GM12878 (cell line): ENCODE measurements at places on chromosomes 2 and 18.

- no peak for DNase-seq
- H3K36me3 ChIP-seq, result no peaks in the 10 kb centered on the region; the same call in 1 of the 2 replicates
- no peak overlapping the region for H3K27ac ChIP-seq
- no peak overlapping the region for H3K4me3 ChIP-seq
- no peaks in the 10 kb centered on the region for H3K4me1 ChIP-seq
- no peaks in the 10 kb centered on the region for H3K27me3 ChIP-seq
Observed at GRCh38 chr2:241482126-241482955, 26.0 kb downstream of the STK25 start.

GRCh38 chr18:55552526-55553189 lies 35.3 kb downstream of the TCF4 start:
- no peaks in the 10 kb centered on the region for H3K36me3 ChIP-seq
- H3K4me3 ChIP-seq, result no peak overlapping the region
- no peaks in the 10 kb centered on the region for H3K27me3 ChIP-seq
- no peak for DNase-seq

- no peak overlapping the region for H3K27ac ChIP-seq
- H3K36me3 ChIP-seq, result no peaks in the 10 kb centered on the region
- H3K27me3 ChIP-seq, result no peaks in the 10 kb centered on the region
- no peaks in the 10 kb centered on the region for H3K4me1 ChIP-seq
- DNase-seq, result no peak
Observed at GRCh38 chr2:232901736-232902578, 31.9 kb downstream of the SNORC start.

- DNase-seq, result no peak
- H3K4me3 ChIP-seq, result no peak overlapping the region
- H3K36me3 ChIP-seq, result no peaks in the 10 kb centered on the region
- no peaks in the 10 kb centered on the region for H3K4me1 ChIP-seq
Observed at GRCh38 chr2:158317642-158318041, 138.9 kb downstream of the CCDC148 start.

GRCh38 chr2:108965540-108966289 lies 23.3 kb downstream of the EDAR start:
- no peak for DNase-seq
- H3K27ac ChIP-seq, result no peak overlapping the region
- no peaks in the 10 kb centered on the region for H3K36me3 ChIP-seq
- H3K4me1 ChIP-seq, result no peaks in the 10 kb centered on the region
- no peak overlapping the region for H3K4me3 ChIP-seq

GRCh38 chr18:23220355-23220754 lies 85.1 kb downstream of the CABLES1 start:
- DNase-seq, result no peak
- no peak overlapping the region for H3K27ac ChIP-seq
- peaks cover 10% of the 10 kb centered on the region for H3K4me1 ChIP-seq
- peaks cover 4% of the 10 kb centered on the region for H3K36me3 ChIP-seq
- no peaks in the 10 kb centered on the region for H3K27me3 ChIP-seq

GRCh38 chr2:100206731-100207255 lies 64.4 kb upstream of the AFF3 start:
- H3K27me3 ChIP-seq, result no peaks in the 10 kb centered on the region; the same call in 1 of the 2 replicates
- no peak overlapping the region for H3K27ac ChIP-seq
- H3K4me1 ChIP-seq, result no peaks in the 10 kb centered on the region
- H3K36me3 ChIP-seq, result no peaks in the 10 kb centered on the region
- H3K4me3 ChIP-seq, result no peak overlapping the region
- no peak for DNase-seq

GRCh38 chr18:73677450-73677849 lies 470.2 kb downstream of the FBXO15 start:
- H3K4me3 ChIP-seq, result no peak overlapping the region
- H3K36me3 ChIP-seq, result no peaks in the 10 kb centered on the region
- H3K27ac ChIP-seq, result no peak overlapping the region
- H3K27me3 ChIP-seq, result no peaks in the 10 kb centered on the region

DNA sequence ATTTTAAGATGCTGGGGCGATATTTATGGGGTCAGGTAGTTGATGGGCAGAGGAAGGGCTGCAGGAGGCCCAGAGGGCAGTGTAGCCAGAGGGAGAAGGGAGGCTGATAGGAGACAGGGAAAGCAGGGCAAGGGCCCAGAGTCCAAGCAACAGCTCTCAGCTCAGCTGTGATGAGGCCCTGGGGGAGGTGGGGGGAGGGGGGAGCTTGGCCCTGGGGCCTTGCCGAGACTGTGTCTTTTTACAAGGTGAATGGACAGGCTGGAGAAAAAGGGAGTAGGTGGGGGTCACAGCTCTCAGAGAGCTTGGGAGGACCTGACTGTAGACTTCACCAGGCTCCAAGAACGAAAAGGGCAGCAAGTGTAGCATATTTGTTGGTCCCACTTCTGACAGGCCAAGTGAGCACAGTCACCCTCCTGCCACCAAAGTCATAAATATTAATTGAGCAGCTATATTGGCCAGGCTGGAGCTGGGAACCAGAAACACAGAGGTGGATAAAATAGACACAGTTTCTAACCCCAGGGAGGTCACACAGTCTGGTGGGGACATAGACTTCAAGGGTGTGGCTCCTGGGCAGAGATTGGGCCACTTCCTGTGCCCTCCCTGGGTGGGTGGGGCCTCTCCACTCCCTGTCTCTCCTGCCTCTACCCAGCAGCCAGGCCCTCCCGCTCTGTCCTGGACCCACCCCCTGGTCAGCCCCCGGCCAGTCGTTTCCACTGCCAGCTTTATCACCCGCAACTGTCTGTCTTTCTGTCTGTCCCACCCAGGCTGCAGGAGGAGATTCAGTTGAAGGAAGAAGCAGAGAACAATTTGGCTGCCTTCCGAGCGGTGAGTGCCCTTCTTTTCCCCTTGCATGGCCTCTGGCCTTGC lies 1.4 kb downstream of the DES start:
- DNase-seq, result no peak
- no peak overlapping the region for H3K4me3 ChIP-seq
- peaks cover 2% of the 10 kb centered on the region for H3K27me3 ChIP-seq
- no peak overlapping the region for H3K27ac ChIP-seq
- no peaks in the 10 kb centered on the region for H3K36me3 ChIP-seq
- no peaks in the 10 kb centered on the region for H3K4me1 ChIP-seq

DNA sequence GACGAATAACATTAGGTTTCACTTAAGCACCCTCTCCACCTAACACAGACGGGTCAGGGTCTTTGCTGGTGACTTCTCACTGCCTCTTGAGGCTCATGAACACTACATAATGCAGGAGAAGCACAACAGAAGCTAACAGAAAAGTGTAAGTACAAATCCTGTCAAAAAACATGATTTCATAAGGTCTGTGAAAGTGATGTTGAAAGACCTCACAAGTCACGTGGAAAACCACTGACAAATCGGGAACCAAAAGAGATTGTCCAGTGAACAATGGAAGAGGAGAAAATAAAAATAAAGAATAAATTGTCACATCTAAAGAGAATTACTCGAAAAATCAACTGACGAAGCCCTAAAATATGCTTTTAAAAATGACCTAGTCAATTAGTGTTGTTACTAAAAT lies 14.0 kb downstream of the PSD4 start:
- H3K4me3 ChIP-seq, result no peak overlapping the region
- H3K27ac ChIP-seq, result no peak overlapping the region
- no peak for DNase-seq
- H3K36me3 ChIP-seq, result peaks cover 45% of the 10 kb centered on the region
- no peaks in the 10 kb centered on the region; the same call in 1 of the 2 replicates for H3K4me1 ChIP-seq

DNA sequence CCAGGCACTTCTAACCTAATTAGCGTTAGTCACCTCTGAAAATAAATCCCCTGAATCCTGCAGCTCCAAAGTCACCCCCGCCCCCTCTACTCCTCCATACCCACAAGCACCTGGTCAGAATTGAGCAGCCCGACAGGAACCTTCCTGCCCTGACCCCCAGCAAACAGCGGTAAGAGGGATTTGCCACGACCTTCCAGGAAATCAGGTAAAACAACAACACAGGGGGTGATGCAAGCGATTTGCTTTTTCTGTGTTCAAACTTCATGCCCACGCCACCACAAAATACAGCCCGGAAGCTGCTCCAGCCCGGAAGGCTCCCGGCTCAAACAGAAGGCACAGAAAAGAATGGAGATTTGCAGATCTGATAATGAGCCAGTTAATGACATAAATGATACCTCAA lies 367.1 kb downstream of the GPD2 start:
- no peak overlapping the region for H3K27ac ChIP-seq
- no peaks in the 10 kb centered on the region for H3K4me1 ChIP-seq
- H3K36me3 ChIP-seq, result no peaks in the 10 kb centered on the region

DNA sequence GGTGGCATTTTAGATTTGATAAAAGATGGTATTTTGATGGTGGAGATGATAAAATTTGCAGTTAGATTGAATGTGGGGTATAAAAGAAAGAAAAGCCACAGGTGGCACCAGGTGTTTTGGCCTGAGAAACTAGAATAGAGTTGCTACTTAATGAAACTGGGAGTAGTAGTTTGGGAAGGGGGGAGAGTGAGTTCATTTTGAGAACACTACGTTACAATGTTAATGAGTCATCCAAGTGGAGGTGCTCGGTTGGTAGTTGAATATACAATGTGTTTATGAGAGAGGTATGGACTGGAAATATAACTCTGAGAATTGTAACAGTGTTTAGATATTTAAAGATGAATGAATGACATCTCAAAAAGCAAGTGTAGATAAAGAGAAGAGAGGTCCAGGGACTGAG lies 26.4 kb downstream of the EPG5 start:
- no peaks in the 10 kb centered on the region for H3K27me3 ChIP-seq
- no peak for DNase-seq

DNA sequence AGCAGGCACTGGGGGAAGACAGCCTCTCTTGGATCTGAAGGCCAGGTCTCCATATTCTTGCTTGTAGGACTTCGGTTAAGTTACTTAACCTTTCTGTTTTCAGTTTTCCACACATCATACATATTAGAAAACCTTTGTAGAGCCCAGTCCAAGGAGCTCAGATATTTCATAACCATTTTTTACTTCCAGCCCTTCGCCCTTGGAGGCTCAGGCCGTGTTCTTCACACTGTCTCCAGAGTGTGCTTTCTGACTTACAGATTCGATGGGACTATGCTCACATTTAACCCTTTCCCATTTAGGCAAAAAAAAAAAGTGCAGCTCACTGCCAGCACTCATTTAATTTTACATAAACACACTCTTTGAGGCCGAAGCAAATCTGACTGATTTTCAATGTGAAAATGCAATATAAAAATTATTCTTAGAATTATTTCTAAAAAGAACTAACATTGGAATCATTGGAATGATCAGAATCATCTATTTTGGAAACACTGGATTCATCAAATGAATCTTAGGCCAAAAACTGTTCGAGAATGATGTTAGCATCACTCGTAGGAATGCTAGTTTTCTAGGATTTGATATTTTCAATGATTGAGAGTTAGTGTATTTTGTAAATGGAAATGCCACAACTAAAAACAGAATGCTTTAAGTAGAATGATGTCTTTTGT lies 55.0 kb downstream of the MTHFD2 start:
- H3K4me1 ChIP-seq, result no peaks in the 10 kb centered on the region
- DNase-seq, result no peak
- no peaks in the 10 kb centered on the region for H3K27me3 ChIP-seq
- H3K27ac ChIP-seq, result no peak overlapping the region

DNA sequence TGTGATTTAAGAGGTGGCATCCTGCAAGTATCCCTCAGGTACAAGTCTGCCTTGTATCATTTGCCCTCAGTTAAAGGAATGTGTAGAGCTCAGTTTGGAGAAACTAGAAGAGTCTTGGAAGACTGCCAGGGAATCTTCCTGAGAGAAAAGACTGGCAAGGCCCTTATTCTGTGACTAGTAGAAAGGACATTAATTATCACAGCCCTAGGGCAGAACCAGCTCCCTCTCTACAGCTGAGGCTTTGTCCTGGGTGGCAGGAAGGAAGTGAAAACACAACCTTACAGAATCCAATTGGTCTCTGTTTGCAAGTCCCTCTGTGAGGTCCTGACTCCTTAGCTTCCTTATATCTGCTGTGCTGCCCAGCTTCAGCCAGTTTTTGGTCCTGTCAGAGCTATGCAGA lies 385.9 kb upstream of the CYRIA start:
- no peaks in the 10 kb centered on the region for H3K4me1 ChIP-seq
- no peak overlapping the region for H3K4me3 ChIP-seq
- no peak overlapping the region for H3K27ac ChIP-seq

DNA sequence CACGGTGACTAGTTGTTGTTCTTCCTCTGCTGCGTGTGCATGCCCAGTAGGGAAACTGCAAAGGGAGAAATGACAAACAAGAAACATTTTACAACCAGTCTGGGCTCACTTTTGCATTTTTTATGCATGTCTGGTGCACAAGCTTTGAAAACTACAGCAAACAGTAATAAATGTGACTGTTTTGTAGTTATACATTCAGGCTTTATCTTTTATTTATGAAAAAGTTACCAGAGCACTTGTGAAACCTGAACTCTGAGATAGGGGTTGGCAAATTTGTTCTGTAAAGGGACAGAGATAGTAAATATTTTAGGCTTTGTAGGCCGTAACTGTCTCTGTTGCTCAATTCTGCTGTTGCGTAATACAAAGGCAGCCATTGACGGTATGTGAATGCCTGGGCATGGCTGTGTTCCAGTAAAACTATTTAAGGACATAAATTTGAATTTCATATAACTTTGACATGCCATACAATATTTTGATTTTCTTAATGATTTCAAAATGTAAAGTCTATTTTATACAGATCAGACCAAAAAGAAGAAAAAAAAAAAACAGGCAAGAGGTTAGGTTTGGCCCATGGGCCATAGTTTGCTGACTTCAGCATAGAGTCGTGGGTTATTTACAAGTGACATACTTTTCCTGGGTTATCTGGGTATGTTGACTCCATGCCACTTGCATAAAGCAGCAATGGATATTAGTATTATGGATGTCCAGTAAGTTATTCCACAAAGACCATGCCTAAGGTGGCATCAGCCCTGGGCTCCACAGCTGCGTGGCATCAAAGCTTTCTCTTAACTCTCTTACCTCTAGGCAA lies 53.6 kb upstream of the EML6 start:
- H3K27ac ChIP-seq, result no peak overlapping the region
- H3K4me1 ChIP-seq, result peaks cover 9% of the 10 kb centered on the region
- H3K36me3 ChIP-seq, result peaks cover 41% of the 10 kb centered on the region
- H3K4me3 ChIP-seq, result no peak overlapping the region

DNA sequence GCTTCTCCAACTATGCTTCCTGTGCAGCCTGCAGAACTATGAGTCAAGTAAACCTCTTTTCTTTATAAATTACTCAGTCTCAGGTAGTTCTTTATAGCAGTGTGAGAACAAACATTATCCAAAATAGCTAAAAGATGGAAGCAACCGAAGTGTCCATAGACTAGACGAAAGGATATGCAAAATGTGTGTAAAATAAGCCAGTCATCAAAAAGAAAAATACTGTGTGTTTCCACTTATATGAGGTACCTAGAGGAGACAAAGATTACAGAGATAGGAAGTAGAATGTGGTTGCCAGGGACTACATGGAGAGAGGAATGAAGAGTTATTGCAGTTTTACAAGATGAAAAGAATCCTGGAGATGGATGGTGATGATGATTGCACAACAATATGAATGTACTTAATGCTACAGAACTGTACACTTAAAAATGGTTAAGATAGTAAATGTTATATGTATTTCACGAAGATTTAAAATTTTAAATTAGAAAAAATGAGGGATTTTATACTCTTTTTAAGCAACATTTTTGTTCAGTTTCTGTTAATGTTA lies 99.3 kb upstream of the FN1 start:
- no peaks in the 10 kb centered on the region for H3K4me1 ChIP-seq
- H3K27ac ChIP-seq, result no peak overlapping the region
- no peak overlapping the region for H3K4me3 ChIP-seq
- no peak for DNase-seq
